ENCODE measurements at places on chromosomes 16 and 17.
A peak's percentile ranks its signal among the peaks of the same experiment; 100 is the strongest.

DNA sequence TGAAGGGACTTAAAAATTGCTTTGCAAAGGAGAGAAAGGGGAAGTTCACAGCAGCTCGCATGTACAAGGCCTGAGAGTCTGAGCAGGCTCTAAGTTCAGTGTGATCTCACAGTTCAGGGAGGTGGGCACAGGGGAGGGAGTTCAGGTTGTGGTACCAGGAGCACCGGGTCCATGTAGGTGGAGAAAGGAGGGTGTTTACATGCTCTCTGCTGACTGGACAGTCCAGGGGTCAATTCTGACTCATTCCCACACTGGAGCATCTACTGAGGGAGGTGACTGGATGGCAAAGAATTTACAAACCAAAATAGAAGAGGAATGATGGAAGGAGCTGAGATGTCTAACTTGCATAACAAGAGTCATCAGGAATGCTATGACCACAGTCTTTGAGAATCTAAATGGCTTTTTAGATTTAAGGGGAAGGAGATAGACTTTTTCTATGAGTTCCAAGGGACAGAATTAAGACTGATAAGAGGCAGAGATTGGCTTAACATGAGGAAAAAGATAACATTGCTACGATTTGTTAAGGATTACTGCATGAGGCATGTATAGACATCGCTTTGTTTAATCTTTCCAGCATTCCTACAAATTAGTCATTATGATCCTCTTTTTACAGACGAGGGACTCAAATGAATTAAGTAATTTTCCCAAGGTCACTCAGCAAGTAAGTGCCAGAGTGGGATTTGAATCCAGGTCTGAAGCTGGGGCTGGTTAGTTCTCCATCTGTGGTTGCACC is 29.9 kb downstream of the MIS12 start:
- DNase-seq = peak; percentile 54

DNA sequence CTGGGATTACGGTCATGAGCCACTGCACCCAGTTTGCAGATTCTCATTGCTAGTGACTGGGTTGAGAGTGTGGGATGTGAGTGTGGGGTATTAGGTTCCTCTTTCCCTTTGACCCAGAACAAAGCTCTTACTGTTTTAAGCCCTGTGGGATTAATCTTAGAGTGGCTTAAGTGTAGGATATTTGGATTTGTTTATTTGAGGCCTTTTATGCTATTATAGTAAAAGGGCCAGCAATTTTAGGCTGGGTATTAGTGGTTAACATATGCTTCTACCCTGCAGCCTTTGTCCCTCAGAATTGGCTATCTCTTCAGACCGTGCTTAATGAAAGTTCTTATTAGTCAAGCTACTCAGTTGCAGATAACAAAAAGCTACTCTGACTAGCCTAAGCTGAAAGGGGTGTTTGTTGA is 3.2 kb downstream of the SGF29 start:
- DNase-seq = no peak

DNA sequence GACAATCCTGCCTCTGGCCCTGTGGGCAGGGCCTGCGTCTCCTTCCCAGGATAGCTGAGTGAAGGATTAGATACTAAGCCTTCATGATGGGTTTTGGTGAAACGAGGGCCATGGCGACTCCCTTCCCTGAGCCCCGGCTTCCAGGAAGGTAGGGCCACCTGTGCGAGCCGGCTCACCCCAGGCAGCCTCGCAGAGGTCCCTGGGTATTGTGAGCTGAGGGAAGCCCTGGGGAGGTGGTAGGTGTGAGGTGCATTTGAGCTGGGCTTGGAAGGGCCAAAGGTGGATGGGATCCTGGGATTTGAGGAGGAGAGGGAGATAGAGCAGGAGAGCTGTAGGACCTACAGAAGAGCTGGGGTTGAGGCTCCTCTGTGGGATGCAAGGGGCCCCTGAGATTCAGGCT is 6.5 kb upstream of the P2RX1 start:
- DNase-seq = no peak

GRCh38 chr16:48393485-48394354 is 8.5 kb upstream of the SIAH1 start:
- no peak for DNase-seq

DNA sequence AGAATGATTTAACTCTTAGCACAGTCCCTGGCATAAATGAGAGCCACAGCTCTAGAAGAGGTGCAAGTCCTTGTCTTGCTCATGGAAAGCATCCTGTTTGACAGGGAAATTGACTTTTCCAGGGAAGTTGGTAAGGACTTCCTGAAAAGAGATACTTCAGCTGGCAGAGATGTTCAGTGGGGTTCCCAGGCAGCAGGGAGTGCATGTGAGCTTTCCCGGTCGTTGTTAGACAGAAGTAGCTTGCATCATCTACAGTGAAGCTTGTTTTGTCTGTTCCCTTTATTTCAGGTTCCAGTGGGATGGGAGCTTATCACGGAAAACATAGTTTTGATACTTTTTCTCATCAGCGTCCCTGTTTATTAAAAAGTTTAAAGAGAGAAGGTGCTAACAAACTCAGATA is 22.9 kb downstream of the ALDH3A2 start:
- DNase-seq = no peak

- DNase-seq = no peak
Observed at GRCh38 chr16:4345836-4346781, 5.0 kb downstream of the PAM16 start.

GRCh38 chr17:67606896-67607604 is 110.7 kb upstream of the NOL11 start:
- DNase-seq = peak; percentile 75

DNA sequence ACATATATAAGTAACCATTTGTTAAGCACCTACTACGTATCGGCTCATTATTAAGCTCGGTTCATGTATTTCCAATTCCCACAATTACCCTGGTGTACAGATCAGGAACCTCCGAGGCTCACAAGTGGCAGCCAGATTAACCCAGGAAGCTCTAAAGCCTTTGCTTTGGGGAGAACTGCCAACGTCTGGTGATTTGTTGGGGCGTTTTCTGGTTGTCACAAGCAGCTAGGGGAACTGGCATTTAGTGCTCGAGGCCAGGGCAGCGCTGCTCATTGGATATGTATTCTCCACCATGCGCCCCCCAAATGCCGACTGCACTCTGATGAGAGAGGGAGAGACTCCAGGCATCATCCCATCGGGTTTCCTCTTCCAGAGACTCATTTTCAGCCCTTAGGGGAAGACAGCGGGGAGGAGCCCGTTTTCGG is 541 bp downstream of the ZNF18 start:
- DNase-seq = peak; percentile 61

DNA sequence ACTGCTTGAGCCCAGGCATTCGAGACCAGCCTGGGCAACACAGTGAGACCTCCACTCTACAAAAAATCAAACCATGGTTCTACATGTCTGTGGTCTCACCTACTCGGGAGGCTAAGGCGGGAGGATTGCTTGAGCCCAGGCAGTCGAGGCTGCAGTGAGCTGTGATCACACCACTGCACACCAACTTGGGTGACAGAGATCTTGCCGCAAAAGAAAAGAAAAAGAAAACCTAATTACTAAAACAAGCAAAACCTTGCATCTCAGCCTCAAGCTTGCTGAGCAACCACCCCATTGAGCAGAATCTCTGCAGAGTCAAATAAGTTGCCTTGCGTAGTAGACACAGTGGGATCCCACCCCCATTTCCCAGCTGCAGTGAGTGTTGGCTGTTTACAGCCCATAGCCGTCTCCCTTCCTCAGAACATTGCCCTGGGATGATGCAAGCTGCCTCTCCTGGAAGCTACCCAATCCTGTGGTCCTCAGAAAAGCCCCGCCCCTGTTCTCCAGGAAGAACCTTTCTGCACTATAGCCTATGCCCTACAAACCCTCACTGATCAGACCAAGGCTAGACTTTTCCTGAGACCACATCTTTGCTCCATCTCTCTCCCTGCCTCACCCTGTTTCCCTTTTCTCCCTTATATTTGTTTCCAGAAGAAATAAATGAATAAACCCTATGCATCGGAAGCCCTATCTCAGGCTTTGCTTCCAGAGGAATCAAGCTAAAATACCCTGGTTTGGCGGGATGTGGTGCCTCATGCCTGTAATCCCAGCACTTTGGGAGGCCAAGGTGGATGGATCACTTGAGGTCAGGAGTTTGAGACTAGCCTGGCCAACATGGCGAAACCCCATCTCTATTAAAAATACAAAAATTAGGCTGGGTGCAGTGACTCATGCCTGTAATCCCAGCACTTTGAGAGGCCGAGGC is 16.7 kb upstream of the ERN2 start:
- no peak for DNase-seq

GRCh38 chr16:64352246-64352645 is 769.6 kb downstream of the CDH11 start:
- no peak for DNase-seq

GRCh38 chr17:76727745-76728456 is 1.3 kb downstream of the METTL23 start:
- DNase-seq = peak; percentile 25

- no peak for DNase-seq
Observed at GRCh38 chr17:42337442-42337841, 49.1 kb downstream of the STAT5A start.

DNA sequence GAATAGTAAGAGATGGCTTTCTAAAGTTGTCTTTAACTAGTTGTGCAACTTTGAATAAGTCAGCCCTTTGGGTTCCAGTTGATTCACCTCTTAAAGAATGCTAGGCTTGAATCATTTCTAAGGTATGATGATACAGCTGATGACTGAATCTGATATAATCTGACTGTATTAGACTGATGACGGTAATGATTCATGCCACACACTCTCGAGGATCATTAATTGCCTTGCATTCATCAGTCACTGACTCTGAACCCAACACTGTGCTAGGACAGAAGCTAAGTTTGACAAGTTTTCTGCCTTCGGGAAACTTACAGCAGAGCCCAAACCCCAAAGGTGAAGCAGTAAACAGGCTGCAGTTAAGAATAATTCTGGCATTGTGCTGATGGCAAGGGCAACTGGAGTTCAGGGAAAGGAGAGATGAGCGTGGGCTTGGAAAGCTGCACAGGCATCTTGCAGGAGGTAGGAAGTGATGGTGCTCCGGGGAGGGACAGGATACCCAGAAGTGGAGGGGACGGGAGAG is 25.8 kb downstream of the ASIC2 start:
- peak; percentile 6 for DNase-seq

DNA sequence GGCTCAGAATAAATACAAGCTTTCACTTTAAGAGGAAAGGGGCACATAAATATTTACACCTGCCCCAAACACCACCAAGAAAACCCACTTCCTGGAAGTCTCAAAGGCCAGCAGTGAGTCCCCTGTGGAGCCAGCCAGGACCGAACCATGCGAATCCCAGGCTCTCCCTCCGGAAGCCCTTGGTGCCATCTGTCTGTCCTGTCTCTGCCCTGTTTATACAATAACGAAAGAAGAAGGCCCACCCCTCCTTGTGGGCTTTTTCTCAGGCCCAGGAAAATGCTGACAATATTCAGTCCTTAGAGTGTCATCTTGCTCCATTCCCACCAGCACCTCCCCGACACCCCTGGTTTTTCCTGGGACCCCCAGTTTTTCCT is 3.6 kb upstream of the SLC6A4 start:
- DNase-seq = no peak

GRCh38 chr17:13540546-13540945 is 61.2 kb downstream of the HS3ST3A1 start:
- DNase-seq = no peak

DNA sequence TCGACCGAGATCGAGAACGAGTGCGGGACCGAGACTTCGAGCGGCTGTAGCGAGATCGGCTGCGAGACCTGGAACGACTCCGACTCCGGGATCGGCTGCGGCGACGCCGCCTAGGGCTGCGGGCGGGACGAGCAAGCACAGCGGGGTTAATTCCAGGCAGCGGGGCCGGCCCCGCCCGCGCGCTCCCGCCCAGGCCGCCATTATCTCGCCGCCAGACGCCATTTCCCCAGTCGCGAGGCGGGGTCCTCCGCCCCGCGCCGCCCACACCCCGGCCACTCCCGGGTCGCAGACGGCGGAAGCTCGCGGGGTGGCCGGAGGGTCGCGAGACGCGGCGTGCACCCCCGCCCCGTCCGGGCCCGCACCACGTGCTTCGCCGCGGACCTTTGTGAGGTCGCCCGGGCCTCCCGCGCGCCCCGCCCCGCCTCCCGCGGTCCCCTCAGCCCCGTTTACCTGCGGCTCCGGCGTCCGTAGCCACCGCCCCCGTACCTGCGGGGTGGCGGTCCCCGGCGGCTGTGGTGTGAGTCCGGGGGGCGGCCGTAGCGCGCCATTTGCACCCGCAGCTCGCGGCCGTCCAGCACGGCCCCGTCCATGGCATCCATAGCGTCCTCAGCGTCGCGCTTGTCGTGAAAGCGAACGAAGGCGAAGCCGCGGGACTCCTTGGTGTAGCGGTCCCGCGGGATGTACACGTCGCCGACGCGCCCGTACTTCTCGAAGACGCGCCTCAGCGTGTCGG is 616 bp downstream of the SRSF2 start:
- DNase-seq = peak; percentile 71

DNA sequence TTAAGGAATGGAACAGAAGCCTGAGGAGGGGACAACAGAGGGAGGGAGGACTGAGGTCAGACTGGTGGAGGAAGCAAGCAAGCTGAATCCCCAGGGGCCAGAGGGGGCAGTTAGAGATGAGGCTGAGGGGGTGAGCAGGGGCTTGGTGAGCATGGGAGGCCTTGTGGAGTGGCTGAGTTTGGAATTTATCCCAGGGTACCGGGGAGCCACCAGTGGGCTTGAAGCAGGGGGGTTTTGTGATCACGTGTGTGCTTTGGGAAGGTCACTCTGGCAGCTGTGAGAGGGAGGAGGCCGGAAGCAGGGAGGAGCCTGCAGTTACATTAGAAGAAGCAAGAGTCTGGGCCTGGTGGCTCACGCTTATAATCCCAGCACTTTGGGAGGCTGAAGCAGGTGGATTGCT is 9.8 kb upstream of the CTCF start:
- DNase-seq = no peak

GRCh38 chr17:52938623-52939230 is 780.2 kb upstream of the CA10 start:
- no peak for DNase-seq

DNA sequence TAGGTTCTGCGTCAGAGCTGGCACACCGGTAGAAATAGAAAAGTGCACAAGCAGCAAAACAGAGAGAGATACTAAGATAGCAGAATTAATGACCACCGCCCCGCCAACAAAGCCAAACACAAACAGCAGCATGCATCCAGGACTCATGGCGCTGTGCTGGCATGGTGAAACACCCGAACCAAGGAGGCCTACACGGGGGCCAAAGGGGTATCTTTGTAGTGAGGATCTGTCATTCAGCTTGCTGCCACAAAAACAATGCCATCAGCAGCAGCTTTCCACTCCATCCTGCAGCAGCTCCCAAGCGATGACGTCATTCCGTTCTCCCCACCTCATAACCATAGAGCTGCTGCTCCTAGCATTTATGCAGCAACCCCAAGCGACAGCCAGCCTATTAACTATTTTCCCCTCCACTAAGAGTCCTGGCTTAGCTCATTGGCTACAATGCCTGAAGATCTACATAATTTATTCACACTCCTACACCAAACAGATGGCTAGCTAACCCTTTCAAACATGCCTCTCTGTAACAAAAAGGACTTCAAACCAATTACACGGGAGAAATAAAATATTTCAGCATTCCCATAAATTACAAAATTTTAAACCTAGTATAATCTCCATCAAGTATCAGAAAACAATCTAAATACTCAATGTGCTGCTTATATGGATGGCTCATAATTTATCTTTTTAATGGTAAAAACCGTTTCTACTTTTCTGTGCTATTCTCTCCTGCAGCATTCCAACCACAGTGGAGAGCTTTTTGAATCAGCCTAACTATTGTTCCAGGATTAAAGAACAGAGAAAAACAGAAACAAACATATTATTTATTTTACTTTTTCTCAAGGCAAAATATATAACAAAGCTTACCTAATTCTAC is 73.9 kb downstream of the SPAG9 start:
- peak; percentile 72 for DNase-seq

- DNase-seq = peak; percentile 83
Observed at GRCh38 chr17:28338056-28338768, 2.7 kb downstream of the TNFAIP1 start.

GRCh38 chr17:77184474-77184873 is 43.7 kb downstream of the SEC14L1 start:
- DNase-seq = no peak

- DNase-seq = no peak
Observed at GRCh38 chr17:7843257-7843535, 9.2 kb downstream of the KDM6B start.

All from endothelial cell of umbilical vein (primary cell).